ENCODE measurements at places on chromosomes 13 and 19.

DNA sequence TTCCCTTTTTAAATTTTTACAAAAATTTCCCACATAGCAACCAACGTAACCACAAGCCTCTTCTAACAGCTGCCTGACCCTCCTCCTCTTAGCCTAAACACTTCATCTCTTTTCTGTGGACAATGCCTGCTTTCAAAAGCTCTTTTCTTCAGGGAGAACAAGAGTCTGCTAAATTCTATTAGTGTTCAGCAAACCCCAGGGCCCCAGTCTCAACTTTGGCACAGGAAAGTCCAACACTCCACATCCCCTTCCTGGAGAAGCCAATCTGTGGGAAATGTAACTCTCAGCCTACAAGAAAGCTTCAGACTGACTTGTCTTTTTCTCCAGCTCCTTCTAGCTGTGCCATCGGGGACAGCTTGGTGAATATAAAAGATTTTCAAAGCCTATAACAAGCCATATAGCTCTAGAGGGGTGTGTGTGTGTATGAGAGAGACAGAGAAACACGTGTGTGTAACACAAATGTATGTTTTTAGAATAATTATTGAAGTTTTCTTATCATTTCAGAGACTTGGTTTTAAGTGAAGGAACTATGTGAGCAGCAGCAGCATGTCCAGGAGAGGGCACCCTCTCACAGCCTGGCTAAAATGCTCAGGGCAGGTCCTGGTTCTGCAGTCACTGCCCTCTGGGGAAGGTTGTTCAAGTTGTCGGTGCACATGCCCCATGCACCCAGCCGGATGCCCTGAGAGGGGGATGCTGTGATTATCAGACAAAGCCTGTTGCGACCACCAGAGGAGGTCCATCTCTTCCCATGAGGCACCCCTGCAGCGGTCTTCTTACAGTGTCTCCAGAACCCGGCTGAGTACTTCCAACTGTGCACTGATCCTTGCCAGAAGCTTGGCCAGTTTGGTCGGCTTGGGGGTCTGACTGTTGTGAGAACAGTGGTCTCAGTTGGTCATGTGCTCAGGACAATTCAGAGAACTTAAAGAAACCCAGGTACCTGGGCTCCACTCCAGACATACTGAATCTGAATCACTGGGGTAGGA lies 34.4 kb downstream of the CCDC70 start:
- peak; percentile 26 for DNase-seq

DNA sequence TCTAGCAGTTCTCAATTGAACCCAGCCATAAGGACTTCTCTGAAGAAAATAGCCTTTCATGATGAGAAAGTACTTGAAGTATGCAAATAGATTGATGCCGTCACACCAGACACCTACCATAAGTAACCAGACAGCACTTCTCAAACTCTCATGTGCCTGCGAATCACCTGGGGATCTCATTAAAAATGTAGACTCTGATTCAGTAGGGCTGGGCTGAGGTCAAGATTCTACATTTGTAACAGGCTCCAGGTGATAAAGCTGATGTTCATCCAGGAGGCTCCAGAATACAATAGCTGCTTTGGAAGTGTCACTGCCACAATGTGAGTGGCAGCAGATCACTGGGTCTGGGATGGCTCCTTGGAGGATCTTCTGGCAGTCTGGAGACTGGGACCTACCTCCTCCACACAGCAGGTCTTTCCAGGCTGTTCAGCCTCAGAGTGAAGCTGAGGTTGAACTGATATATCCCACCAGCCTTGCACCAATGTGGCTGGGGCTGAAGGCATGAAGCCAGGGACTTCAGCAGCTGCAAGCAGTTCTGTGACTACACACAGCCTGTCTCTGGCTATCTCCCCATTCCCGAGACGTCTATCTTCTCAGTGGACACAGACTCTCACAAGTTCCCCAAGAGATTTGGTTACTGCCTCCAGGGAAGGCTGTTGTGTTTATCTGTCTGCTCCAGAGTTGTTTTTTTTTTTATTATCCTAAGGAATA lies 9.1 kb downstream of the MBNL2 start:
- no peak for DNase-seq

GRCh38 chr19:46309056-46309455 lies 12.2 kb downstream of the HIF3A start:
- DNase-seq, result no peak

DNA sequence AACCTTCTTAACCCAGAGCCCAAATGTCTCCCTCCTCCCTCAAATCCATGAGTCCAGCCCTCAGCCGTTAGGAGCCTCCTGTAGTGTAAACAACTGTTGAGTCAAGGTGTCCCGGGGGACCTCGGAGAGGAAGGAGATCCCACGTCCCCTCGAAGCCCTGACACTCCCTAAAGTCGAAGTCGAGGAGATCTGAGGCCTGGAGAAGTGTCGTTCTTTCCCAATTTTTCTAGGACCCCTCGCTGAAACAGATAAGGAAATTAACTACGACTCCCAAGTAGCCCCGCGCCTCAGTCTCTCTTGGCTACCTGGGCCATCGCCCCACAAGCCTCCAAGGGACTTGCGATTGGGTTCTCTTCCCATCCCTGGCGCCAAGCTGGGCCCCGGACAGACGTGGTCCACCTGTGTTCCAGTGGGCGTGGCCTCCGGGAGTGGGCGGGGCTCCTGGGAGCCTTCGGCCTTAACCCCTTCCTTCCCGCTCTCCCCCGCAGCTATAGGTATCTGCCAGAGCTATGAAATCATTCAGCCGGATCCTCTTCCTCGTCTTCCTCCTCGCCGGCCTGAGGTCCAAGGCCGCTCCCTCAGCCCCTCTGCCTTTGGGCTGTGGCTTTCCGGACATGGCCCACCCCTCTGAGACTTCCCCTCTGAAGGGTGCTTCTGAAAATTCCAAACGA lies 869 bp downstream of the GFY start:
- DNase-seq, result no peak

GRCh38 chr19:50663482-50663790 lies 14.2 kb downstream of the C19orf81 start:
- no peak for DNase-seq

DNA sequence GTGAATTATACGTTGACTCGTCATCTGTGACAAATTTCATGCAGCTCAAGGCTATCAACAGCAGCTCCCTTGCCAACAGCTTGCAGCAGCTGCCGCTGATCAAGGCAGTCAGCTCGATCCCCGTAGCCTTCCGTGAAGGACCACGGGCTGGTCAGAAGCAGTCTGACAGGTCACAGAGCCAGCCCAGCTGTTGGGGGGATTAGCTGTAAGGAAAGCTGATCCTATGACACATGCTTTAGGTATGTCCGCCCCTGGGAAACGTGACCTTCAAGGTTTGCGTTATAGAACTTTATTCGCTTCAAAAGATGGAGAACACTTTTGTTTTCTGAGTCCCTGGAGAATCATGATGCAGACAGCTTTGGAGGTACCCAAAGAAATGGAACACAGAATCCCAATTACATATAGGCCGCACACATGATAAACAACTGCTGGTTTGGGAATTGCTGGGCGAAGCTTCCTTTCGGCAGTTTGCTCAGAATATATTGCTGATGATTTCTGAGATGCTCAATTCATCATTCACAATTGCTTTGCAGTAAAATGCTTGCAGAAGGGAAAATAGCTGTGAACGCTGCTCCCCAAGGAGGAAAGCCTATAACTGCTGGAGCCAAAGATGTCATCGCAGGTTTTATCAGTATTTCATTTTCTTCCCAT lies 62.6 kb upstream of the USP29 start:
- DNase-seq, result no peak

GRCh38 chr13:101875717-101876393 lies 423.4 kb downstream of the ITGBL1 start:
- DNase-seq, result no peak

- DNase-seq, result peak; percentile 49
Measured at GRCh38 chr19:53906211-53907192, 2.6 kb upstream of the CACNG7 start.

- DNase-seq, result no peak
Measured at GRCh38 chr13:97335488-97336134, 98.4 kb upstream of the RAP2A start.

DNA sequence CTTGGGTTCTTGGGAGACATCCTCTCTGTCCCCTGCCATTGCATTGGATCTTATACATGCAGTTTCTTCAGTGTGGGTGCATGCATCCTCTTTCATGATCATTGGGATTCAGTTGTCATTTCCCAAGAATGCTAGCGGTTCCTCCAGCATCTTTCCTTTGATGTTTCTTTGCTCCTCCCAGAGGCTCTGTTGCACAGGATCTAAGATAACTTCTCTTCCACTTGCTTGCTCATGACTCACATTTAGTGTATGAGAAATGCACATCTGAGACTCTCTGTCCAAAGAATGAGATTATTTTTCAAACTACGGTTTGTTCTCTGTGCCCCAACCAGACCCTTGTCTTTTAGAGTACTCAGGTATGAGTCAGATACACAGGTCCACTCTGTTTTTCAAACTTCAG lies 197.1 kb downstream of the NDFIP2 start:
- no peak for DNase-seq

DNA sequence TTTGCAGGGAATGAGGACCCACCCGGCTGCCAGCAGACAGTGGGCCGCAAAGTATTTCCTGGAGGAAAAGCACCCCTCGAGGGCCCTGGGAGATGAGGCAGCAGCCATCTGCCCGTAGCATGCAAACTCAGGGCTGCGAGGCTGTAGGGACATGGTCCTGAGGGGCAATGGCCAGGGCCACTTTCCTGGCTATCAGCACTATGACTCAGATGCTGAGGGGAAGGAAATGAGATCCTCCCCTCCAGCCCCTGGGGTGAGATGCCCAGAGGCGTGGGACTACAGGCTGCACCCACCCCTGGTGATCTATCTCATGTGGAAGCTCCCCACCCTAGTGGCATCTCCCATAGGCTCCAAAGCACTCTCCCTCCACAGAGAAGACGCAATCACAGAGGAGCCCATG lies 80.1 kb downstream of the SLC7A1 start:
- DNase-seq, result no peak

GRCh38 chr13:74921326-74921725 lies 560.6 kb downstream of the TBC1D4 start:
- no peak for DNase-seq

DNA sequence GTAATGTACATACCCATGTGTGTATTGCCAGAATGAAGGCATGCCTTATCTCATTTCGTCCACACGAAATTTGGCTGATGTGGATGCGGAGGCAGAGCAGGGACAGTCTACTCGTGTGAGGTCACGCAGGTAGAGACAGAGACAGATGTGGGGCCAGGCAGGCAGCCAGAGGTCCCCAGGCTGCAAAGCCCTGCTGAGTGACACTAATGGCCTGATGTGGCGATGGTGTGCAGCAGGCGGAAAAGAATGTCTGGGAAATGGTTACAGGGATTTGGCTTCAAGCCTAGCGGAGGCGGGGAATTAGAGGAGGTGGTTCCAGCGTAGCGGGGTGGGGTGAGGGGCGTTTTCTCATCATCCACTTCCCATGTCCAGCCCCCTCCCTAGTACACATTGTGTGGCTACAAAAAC lies 4.2 kb upstream of the IZUMO2 start:
- DNase-seq, result peak; percentile 56

GRCh38 chr19:41924151-41925145 lies 3.8 kb downstream of the ERFL start:
- DNase-seq, result no peak

- no peak for DNase-seq
Measured at GRCh38 chr13:66693656-66694055, 536.5 kb downstream of the PCDH9 start.

DNA sequence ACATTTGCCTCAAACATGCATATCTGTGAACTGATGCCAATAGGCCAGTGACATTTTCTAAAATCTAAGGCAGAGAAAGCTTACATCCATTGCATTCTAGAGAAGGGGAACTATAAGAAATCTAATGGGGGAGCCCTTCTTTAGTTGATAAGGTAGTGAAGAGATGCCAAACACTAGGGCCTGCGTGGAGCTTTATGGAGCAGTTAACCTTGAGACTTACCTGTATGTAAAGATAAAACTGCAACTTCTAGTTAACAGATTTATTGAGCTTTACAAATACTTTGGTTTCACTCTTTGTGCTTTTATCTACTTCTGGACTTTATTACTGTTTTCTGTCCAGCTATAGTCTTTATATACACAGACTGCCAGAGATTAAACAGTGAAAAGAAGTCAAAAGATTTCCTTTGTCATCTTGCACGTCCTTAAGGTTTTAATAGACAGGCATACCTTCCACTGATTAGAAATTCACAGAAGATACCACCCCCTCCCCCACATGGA lies 457.6 kb downstream of the KLF12 start:
- no peak for DNase-seq

DNA sequence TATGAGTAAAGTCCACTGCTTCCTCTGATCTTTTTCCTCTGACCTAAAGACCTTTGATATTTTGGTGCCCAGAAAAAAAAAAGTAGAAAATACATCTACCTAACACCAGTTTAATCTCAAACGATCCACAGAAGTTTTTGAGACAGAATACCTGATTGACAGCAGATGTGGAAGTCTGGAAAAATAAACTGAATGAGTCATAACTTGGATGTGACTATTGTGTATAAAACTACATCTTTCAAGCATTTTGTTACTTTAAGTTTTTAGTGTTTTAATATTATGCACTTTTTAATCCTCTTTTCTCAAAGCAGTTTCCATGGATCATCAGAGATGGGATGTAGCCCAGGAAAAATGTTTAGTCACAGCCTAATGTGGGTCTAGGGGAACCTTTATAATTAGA lies 216.1 kb downstream of the SLITRK1 start:
- DNase-seq, result no peak

- DNase-seq, result no peak
Measured at GRCh38 chr13:112951674-112952371, 17.2 kb upstream of the MCF2L start.

GRCh38 chr19:10432736-10433130 lies 12.4 kb downstream of the PDE4A start:
- no peak for DNase-seq

DNA sequence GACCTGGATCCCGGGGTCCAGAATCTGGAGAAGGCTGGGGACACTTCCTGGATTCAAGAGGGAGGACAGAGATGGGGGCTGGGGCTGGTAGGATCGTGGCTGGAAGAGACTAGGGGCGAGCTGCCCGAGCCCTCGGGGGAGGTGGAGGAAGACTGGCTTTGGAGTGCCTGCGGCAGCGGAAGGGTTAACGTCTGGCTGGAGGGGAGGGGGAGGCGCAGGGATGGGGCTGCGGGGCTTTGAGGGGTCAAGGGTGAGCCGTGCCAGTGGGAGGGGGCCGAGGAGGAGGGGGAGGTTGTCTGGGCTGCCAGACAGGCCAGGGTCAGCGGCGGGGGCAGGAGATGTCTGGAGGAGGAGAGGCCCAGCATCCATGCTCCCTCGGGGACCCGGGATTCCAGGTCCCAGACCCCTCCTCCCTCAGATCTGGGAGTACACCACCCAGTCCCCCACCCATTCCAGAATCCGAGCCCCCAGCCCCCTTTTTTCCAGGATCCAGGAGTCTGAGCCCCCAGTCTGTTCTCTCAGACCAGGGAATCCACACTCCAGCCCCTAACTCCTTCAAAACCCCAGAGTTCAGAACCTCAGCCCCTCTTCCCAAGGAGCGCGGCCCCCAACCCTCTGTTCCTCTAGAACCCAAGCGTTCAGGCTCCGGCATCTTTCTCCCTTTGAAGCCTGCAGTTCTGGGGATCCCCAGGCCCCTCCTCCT lies 3.2 kb upstream of the SPACA6 start:
- peak; percentile 68 for DNase-seq

DNA sequence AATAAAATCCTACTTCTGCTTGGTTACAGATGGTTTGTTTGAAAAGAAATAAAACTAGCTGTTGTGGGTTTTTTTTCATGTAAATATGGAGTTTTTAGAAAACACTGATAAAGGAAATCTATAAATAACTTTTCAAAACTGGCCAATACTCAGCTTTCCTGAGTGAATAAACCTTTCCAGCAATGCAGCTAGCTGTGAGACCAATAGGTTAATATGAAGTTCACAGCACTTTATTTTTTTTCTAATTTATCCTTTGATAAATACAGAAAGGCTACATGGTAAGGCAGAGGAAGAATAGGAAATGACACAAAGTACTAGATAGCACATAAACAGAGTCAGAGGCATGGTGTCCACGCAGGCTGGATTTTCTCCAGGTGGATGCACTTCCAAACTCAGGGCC lies 154.0 kb downstream of the COG6 start:
- DNase-seq, result no peak
